ENCODE measurements at places on chromosomes 7 and 10.

- DNase-seq, result no peak
Observed at GRCh38 chr7:134933460-134934068, 52.7 kb upstream of the AGBL3 start.

DNA sequence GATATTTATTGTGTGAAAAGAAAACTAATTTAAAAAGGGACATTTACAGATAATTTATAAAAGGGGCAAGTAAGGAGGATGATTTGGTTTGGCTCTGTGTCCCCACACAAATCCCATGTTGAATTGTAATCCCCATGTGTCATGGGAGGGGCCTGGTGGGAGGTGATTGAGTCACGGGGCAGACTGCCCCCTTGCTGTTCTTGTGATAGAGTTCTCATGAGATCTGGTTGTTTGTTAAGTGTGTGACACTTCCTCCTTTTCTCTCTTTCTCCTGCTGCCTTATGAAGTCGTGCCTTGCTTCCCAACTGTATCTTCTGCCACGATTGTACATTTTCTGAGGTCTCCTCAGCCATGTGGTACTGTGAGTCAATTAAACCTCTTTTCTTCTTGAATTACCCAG lies 171.0 kb upstream of the SEMA3E start:
- DNase-seq, result peak; percentile 52

DNA sequence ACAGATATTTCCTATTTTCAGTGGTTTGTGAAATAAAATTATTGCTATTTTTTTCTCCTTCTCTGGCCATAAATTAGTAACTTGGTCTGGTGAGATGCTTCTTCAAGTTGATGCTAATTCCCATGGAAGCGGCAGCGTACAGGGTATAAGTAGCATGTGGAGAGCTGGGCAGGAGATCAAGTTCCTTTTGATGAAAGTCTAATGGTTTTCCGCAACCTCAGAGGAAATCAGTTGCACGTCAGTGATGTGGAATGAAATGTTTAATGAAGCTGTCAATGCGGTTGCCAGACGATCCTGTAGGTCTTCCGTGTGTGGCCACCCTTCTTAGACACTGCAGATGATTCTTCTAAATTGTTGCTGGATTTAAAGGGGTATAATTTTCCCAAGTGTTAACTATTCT lies 236.4 kb upstream of the GRM3 start:
- no peak for DNase-seq

GRCh38 chr7:8387551-8388256 lies 45.7 kb upstream of the NXPH1 start:
- DNase-seq, result no peak

GRCh38 chr10:35378541-35379210 lies 42.4 kb downstream of the CCNY start:
- no peak for DNase-seq
